ENCODE measurements at places on chromosomes 1 and 21.

- DNase-seq = no peak
These were observed 33.9 kb upstream of the GPR25 start for GRCh38 chr1:200838676-200839445.

DNA sequence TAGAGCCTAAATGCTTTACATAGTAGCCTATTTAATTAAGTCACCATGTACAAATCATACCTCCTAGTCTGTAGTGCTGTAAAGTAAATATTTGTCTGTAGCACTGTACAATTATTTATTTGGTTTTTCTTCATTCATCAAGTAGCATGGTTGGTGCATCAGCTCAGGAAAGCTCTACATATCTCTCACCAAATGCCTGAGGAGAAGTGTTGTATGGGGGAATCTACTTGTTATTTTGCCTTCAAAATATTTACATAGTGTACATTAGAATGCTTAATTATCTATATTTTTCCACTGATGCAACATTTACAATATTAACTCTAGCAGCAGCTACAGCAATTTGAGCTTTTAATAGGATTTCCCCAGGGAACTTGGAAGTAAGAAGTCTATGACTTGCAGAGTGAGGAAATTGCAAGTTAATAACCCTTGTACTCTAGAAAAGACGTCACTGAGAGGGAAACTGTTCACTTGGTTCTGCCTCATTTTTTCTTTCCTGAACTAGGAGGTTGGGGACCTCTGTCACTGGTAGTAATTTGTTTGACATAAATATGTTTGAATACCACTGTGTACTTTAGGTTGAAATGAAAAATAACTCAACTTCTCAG lies 207.4 kb downstream of the PDE4B start:
- DNase-seq = no peak

DNA sequence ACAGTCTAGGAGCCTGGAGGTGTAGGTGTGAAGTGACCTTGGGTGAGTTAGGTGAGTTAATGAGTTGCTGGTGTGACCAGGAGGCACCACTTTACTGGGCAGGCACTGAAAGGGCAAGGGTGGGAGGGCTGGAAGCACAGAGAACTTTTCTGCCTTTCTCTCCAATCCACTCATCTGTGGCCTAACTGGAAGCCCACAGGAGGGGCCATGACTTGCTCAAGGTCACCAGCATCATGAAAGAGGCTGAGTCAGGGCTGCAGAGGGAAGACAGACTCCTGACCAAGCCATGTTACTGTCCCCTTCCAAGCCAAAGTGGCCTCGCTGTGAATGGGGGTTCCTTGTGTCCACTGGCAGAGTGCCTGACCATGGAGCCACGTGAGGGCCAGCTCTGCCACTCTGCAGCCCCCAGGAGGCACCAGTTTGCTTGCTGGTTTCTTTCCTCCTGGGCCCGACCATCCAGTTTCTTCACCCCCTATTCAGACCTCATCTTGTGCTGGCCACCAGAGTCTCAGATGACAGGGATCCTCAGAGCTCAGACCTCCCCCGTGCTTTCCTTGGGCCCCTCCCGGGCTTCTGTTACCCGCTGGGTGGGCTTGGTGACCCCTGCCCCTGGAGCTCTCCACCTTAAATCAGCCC lies 4.3 kb upstream of the BSND start:
- DNase-seq = no peak

DNA sequence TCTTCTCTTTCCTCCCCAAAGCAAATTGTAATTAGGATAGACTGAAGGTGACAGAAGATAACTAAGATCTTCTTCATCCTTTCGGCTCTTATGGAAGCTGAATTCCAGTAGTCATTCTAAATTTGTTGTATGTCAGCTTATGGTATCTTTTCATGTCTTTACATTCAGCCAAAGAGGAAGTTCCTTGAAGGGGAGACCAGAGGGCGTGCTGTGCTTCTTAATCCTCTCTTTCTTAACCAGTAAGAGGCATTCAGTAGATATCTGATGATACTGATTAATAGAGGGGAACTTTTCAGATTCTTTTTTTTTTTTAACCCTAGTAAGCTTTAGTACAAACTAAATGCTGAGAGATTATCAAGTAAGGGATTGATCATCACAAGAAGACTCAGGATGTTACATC lies 102.3 kb downstream of the OSBPL9 start:
- DNase-seq = no peak

DNA sequence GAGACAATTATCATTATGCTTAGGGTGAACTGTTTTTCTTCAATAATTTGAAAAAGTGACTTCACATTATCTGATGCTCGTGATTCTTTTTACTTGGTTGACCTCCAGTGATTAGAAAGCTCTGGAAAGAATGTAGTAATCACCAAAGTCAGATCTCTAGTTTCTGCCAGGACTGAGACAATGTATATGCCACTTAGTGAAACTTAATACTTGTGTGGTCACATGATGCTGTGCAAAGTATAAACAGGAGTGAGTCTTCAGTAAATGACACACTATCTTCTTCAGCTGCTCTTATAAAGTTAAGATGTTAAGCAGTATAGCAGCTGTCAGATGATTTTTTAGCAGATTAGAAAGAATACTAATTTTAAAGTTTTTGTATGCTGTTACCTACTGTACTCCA lies 17.2 kb downstream of the VCAM1 start:
- no peak for DNase-seq

- DNase-seq = no peak
These were observed 196.3 kb downstream of the TTLL7 start for GRCh38 chr1:83802460-83803152.

Measured in activated naive CD8-positive, alpha-beta T cell treated with anti-CD3 and anti-CD28 coated beads, Interleukin-2, amount 50 U/mL, for 24 hours (primary cell).